ENCODE measurements at places on chromosomes 1 and 21.

- DNase-seq: no peak
These were observed 157.0 kb downstream of the RYR2 start for GRCh38 chr1:237199026-237199425.

- DNase-seq: no peak
These were observed 145.5 kb downstream of the IGSF21 start for GRCh38 chr1:18253093-18253492.

GRCh38 chr1:230141021-230141648, 74.1 kb downstream of the GALNT2 start:
- no peak for DNase-seq

- peak; percentile 11 for DNase-seq
These were observed 33.3 kb upstream of the SUCO start for GRCh38 chr1:172499636-172500141.

- DNase-seq: no peak
These were observed 80.1 kb downstream of the BACH1 start for GRCh38 chr21:29378832-29379231.

DNA sequence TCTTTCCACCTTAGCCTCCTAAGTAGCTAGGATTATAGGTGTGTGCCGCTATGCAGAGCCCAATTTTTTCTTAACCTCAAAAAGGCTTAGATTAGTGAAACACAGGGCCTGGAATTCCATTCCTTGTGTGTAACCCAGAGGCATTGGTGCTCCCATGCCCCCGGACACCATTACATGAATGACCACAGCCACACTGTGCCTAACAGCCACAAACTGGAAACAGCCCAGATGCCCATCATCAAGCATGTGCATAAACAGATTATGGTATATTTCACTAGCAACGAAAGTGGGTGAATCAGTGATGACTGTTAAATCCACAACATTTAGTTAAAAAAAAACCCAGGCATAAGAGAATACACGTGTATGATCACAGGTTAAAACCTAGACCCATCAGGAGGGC, 24.4 kb downstream of the ADAM30 start:
- DNase-seq: no peak

DNA sequence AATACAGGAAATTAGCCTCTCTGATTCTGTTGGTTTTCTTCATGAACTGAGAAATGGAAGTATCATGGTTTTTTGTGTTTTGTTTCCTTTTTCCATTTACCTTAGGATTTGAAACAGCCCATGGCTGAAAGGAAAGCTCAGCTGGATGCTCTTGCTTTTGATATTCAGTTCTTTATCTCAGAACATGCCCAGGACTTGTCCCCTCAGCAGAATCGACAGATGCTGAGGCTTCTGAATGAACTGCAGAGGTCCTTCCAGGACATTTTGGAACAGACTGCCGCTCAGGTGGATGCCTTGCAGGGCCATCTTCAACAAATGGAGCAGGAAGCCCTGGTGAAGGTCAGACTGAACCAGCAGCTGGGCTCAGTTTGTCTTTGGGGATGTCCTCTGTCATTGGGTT, 142.4 kb downstream of the MACF1 start:
- DNase-seq: no peak

DNA sequence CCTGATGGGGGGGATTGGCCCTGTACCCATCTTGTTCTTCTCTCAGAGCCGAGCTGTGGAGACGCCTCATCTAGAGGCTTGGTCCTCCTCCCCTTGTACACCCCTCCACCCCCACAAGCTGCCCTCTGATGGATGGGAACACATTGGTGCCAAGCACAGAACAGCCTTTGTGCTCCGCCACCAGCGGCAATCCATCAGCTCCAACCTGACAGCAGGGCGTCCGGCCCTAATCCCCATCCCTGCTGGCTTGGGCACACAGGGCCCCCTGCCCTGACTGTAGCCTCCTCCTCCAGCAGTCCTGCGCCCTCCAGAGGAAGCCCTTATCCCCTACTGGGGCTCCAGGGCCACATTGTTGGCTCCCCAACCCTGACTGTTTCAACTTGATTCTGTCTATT, 3.8 kb upstream of the MYOG start:
- DNase-seq: no peak

- DNase-seq: no peak
These were observed 56.0 kb upstream of the CD53 start for GRCh38 chr1:110816945-110817344.

DNA sequence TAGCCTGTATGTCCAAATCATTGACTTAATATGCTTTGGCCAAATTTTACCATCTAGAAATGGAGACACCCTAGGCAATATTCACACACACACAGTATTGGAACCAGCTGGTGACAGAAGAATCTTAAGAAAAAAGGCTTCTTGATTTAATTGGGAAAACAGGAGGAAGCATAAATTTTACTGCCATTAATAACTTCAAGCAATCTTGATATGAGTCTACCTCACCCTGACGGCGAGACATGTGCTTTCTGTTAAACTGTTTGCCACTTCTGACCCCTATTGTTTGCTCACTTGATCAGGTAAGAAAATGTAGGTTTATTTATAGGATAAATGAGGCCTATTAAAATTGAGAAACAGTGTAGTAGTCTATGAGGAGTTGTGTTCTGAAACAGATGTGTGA, 73.2 kb downstream of the KIFAP3 start:
- no peak for DNase-seq

DNA sequence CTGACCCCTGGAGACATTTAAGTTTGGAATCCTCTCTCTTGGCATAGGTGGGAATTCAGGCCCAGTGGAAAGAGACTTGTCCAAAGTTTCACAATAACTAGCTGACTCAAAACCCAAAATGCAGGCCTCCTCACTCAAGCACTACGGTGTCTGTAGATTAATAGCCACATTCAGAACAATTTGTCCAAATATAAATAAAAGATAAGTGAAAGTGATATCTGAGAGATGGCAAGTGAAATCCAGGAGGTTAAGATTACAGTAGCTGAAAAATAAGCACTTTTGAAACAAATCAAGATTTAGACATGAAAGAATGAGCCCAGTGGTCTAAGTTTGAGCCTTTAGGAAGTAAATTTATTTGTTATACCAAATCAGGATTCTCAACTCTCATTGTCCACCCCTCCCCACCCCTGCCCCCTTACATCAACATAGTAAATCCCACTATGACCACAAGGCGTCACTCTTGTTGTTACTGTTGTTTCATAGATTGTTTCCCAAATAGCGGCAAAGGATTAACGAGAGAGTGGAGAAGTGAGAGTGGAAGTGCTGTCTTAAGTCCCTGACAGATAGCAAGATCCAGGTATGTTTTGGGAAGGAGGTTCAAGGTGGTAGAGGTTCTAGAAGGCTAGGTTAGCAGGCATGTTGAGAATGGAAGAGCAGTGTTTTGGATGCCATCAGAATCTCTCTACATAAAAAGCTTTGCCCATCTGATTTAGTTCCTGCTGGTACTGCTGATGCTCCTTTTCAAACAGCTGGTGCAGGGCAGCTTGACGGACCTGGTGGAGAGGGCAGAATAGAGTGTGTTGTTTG, 7.1 kb upstream of the TPM3 start:
- DNase-seq: peak; percentile 72

- DNase-seq: no peak
These were observed 17.1 kb downstream of the TEX35 start for GRCh38 chr1:178530037-178530402.

- no peak for DNase-seq
These were observed 9.9 kb downstream of the PTPN22 start for GRCh38 chr1:113861641-113862040.

GRCh38 chr1:224392411-224393249, 36.0 kb downstream of the CNIH4 start:
- DNase-seq: no peak

GRCh38 chr1:171884475-171884874, 43.2 kb downstream of the DNM3 start:
- no peak for DNase-seq

GRCh38 chr1:23824711-23825075, 536 bp downstream of the HMGCL start:
- DNase-seq: no peak

- DNase-seq: peak; percentile 57
These were observed 138.3 kb downstream of the TTLL7 start for GRCh38 chr1:83860490-83861221.

DNA sequence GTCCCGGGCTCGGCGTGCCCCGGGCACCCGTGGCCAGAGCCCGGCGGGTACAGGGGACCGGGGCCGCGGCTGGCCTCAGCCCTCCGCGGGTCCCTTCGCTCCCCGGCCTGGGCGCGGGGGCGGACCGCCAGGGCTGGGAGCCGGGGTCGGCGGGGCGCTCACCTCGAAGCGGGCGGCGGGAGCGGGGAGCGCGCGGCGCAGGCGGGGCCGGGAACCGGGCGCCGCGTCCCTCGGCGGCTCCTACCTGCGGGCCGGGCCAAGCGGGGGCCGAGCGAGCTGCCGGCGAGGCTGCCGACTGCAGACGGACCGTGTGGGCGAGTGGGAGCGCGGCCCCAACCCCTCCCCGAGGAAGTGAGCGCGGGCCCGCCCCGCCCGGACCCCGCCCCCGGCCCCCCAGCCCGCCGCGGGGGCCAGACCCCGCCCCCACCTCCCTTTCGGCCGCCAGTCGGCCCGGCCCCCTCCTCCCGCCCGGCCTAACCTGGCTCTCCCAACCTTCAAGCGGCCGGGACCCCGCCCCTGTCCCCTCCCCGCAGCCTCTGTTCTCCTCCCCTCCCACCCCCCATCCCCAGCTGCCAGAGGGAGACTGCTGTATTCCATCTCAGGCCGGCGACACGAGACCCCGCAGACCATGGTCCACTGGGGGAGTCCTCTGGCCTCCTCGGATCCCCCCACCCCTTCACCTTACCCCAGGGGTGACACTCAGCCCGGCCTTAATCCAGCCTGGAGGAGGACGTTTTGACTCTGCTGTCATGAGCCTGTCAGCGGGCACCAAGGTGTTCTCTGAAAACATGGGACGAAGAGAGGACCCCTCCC, at the start of gene FHL3:
Gene FHL3, minus strand, starts transcription at position 320 of the 813 bp plus-strand sequence. CDS start 6,102 bp downstream, outside the sequence.
- no peak for DNase-seq

- no peak for DNase-seq
These were observed 34.1 kb downstream of the TMCO4 start for GRCh38 chr1:19765623-19766022.

DNA sequence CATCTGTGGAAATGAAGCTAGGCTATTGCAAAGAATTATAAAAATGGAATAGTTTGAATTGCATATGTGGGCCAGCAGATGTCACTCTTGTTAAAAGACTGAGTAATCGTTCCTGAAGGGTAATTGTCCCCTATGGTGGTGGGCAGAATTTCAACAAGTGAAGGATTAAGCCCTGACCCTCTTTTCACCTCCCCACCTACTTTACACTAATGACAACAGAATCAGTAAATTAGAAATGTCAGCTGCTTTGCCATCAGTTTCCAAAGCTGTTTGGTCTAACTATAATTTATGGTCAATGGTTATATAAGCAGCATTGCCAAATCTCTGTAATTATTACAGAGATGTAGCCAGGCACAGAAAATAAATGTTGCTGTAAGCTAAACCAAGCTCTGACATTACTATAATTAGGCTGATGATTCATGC, 898.6 kb downstream of the AMY1C start:
- no peak for DNase-seq

DNA sequence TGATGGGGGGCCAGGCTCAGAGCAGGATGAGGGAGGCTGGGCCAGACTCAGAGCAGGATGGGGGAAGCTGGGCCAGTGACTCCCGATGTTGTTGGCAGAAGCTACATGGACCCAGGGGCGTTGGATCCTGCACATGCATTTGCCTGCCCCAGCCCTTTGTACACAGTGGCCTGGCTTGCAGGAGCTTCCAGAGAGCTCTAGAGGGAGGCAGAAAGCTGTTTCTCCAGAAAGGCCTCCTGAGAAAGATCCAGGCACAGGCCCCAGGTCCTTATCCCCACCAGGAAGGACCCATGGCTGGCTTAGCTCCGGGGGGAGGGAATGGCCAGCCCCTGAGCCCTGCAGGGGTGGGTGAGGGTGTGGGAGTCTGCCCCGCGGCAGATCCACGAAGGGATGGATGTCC, 106.6 kb upstream of the ACTRT2 start:
- no peak for DNase-seq

DNA sequence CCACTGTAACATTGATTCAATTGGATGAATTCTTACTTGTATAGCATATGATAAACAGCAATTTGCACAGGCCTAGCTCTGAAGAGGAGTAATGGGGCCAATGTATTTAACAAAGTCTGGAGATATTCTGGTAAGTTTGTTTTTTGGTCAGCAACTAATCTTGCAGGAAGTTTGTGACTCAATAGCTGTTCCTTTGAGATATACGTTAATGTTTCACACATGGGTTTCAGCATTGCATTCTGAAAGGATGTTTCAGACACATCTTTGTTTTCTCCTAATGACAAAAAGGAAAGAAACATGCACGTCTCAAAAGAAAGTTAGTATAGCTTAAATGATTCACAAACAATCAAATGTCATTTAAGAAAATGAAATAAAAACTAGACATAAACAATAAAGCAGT, 49.0 kb downstream of the LTN1 start:
- no peak for DNase-seq

DNA sequence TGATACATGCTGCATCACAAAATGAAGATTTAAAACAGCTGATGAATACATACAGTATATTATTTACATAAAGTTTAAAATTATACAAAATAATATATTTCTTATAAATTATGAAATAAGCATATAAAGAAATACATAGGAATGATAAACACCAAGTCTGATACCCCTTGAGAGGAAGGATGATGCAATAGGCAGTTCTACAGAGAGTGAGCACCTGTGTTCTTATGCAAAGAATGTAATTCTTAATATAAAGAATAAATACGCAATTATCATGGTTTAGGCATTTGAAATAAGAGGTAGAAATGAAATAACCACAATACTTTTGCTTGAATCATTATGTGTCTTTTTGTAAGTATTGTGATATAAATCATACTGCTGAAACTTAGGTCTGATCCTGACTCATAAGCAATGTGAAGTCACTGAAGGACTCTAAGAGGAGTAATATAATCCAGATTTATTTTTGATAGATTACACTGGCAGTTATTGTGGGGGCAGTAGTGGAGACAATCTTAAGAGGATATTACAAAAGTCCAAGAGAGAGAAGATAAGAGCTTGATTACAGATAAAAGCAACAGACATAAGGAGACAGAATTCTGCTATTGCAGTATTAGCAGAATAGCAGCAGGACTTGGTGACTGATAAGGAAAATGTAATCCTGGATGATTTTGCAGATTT, 39.0 kb downstream of the TTLL7 start:
- no peak for DNase-seq

DNA sequence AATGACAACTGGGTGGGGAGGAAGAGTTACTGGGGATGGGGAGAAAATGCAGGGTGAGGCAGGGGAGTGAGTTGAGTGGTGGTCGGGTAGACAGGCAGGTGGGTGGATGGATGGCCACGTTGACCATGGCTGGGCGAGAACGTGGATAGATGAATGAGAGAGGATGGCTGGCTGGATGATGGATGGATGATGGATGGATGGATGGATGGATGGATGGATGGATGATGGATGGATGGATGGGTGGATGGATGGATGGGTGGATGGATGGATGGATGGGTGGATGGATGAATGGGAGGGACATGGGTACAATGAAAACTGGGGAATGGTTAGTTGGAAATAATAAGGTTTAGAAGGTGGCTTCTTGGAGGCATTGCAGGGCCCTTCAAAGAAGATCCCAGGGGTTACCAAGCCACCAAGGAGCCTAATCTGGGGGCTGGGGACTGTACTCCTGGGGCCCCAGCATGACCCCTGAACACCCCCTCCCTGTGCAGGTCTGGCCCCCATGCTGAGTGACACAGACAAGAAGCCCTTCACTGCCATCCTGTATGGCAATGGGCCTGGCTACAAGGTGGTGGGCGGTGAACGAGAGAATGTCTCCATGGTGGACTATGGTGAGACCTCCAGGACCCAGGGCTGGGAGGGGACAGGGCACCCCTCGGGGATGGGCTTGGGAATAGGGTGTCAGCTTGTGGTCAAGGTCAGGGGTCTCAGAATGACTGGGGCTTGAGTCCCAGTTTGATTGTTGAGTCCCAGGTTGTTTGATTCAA, 67.0 kb downstream of the ALPL start:
- DNase-seq: no peak

GRCh38 chr1:164999146-164999545, 357.4 kb downstream of the LMX1A start:
- DNase-seq: no peak
